Stimulated activated naive CD4-positive, alpha-beta T cell (primary cell): ENCODE measurements at places on chromosomes 13 and 19.

DNA sequence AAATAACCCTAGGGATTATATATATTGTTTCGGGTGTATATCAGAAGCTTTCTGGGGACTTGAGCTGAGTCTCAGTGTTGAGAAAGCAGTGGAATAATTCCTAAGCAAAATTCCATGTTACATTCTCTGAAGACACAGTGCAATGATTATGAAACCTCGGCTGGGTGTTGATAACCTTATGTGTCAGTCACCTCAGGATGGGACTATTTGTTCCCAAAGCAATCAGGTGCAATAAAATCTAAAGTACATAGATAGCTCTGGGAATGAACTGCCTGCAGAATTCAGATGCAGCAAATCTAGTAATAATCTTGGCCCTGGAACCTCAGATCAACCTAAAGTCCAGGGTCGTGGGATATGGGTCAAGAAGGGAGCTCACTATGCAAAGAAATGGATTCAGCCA lies 53.0 kb downstream of the EDNRB start:
- DNase-seq, result no peak

DNA sequence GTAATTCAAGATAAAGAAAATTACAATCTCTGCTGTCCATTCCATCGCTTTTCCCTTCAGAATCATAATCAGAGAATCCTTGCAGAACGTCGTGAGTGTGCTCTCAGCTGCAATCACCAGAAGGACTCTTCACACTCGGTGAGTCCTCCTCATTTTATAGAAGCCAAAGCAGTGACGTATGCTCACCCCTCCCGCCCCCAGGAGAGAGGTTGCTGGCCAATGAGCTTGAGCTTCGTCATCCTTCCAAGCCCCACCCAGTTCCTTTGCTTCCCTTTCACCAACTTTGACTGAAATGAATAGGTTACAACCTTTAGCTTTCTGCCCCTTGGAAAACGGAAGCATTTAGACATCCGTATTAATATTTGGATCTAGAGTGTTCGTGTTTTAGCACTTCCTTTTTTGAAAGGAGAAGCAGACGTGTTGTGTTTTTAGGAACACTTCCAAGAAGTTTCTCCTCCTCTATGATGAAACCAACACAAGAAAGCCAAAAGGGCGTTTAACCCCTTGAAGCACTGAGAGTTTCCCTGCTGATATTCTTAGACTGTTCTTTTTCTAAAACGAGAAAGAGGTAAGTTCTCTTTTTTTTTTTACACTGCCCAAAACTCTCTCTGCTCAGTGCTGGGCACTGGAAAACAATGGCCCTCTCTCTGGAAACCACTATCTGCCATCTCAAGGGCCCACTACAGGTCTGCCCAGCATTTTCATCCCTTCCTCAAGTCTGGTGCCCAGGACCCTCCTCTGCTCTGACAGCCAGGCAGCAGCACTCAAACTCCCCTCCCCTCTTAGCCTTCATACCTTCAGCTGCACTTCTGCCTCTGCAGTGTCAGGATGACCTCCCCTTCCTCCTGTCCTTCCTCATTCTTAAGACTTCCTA lies 44.3 kb upstream of the CEACAM21 start:
- DNase-seq, result peak; percentile 73

DNA sequence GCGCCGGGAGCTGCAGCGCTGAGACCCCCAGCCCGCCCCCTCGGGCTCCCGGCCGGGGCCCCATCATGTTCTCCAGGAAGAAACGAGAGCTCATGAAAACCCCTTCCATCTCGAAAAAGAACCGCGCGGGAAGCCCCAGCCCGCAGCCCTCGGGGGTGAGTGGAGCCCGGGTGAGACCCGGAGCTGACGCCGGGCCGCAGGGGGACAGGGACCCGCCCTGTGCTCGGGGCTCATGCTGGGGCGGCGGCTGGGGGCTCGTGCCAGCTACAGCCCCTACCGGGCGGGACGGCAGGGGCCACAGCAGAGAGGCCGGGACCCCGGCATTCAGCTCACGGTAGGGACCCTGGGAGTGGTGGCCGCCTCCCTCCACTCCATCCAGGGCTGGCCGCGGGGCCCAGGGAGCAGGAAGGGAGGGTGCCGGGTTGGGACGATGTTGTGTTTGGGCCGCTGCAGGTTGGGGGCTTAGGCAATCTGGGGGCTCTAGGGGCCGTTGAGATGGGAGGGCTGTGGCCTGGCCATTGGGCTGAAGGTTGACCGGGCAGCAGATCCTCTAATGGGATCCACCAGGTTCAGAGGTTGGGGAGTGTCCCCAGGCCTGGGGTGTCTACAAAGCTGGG lies 482 bp downstream of the ARHGAP45 start:
- DNase-seq, result peak; percentile 79

- DNase-seq, result no peak
Observed at GRCh38 chr19:42178791-42179674, 38.4 kb downstream of the DEDD2 start.

GRCh38 chr19:2848616-2849015 lies 7.3 kb downstream of the ZNF555 start:
- DNase-seq, result no peak

DNA sequence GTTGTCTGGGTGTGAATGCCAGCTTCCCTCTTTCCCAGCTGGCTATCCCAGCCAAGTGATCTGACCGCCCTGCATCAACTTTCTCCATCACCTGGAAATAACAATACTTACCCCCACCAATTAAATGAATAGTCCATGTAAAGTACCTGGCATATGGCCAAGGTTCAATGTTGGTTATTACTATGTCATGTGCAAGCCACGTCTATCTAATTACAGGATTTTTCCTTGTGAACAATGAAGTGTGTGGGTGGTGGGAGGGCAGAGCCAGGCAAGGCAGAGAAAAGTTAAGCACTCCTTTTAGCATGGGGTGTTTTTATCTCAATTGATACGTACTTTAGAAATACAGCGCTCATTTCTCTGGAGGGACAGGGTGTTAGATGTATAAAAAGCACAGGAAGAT lies 121.1 kb downstream of the NHLRC3 start:
- no peak for DNase-seq

- DNase-seq, result no peak
Observed at GRCh38 chr19:18419699-18420460, 682 bp downstream of the SSBP4 start.

DNA sequence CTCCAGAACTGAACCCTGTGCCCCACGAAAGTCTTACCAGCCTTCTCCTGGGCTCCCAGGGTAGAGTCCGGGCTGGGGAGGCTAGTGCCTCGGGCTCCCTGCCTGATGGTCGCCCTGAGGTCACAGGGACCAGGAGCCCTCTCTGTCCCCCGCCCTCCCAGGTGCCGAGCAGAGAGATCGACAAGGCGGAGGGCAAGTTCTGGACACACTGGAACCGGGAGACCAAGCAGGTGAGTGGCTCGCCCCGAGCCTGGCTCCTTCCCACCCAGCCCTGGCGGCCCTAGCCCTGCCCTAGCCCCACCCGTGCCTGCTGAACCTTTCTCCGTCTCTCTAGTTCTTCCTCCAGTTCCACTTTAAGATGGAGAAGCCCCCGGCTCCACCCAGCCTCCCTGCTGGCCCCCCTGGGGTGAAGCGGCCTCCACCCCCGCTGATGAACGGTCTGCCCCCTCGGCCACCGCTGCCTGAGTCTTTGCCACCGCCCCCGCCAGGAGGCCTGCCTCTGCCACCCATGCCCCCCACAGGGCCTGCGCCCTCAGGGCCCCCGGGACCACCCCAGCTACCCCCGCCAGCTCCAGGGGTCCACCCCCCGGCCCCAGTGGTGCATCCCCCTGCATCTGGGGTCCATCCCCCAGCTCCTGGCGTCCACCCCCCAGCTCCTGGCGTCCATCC lies 1.6 kb upstream of the AMH start:
- DNase-seq, result no peak

GRCh38 chr13:99740251-99740979 lies 231.2 kb downstream of the ZIC5 start:
- DNase-seq, result no peak

GRCh38 chr13:113747291-113747833 lies 11.7 kb upstream of the TMEM255B start:
- no peak for DNase-seq

DNA sequence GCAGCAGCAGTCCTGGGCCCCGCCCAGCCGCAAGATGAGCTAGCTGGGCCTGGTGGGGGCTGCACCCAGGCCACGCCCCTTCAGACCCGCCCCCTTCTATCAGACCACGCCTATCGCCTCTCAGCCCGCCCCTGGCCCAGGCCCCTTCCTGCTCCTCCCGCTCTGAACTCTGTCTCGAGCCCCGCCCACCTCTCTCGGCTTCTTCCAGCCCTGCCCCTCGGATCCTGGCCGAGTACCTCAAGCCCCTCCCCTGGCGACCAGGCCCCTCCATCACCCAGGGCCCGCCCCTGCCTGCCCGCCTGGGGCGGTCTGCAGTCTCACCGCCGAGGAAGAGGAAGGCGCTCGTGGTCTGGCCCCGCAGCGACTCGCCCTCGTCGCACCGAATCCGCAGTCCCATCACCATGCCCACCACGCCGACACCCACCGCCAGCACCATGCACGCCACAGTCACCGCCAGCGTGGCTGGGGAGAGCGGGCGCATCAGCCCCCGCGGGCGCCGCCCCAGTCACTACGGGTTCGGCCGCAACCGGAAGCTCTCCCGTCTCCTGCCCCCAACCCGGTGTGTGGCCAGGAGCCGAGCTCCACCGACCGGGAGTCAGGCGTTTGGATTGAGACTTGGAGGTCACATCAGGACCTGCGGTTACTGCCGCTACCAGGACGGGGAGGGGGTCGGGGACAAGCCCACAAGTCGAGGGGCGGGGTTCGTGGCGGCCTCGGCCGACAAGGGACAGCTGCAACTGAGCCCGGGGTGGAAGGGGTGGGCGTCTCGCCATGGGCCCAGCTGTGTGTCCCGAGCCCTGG lies 1.0 kb downstream of the CLDND2 start:
- peak; percentile 89 for DNase-seq

DNA sequence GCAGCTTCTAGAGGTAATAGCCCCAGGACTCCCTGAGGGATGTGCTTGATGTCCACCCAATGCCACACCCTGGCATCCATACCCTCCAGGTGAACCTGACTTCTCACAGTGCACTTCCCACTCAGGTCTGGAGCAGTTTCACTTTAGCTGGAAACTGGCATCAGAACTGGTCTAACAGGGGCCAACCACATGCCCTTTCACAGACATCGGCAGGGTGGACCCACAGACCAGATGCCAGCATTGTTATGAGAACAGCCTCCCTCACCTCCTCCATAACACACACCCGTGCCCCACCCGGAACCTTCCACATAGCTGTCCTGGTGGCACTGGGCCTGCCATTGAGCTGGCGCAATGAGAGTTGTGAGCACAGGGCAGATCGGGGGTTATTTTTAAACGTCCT lies 77.4 kb upstream of the GPR12 start:
- DNase-seq, result no peak

- no peak for DNase-seq
Observed at GRCh38 chr19:49374665-49375434, 11.2 kb downstream of the DKKL1 start.

DNA sequence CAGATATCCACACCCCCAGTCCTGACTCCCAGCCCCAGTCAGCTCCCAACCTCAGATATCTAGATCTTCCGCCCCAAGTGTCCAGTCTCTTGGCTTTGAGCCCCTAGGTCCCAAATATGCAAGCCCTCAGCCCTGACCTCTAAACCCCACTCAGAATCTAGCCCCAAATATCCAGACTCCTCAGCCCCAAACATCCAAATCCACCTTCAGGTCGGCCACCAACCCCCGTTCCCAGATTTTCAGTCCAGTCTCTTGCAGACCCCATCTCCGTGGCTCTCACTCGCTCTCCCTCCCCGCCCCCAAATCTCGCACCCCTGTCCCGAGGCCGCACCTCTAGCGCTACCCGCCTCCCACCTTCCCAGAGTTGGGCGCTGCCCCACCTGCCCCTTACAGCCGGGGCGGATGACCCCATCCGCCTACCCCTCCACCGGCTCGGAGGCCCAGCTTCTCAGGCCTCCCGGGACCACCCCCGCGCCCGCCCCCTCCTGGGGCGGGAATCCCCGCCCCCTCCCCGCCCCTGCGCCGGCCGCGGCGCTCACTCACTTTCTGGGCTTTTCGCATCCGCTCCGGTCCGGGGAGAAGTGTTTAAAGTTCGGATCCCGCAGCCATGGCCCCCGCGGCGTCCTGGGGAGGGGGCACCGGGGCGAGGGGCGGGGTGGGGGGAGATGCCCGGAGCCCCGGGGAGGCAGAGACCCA lies 604 bp downstream of the ERFL start:
- peak; percentile 31 for DNase-seq

DNA sequence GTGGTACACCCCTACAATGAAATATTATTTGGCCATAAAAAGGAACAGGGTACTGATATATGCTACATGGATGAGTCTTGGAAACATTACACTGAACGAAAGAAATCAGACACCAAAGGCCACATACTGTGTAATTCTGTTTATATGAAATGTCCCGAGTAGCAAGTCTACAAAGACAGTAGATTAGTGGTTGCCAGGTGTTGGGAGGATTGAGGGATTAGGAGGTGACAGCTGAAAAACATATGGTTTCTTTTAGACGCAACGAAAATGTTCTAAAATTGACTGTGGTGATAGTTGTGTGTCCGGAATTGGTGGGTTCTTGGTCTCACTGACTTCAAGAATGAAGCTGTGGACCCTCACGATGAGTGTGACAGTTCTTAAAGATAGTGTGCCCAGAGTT lies 35.1 kb downstream of the IL17D start:
- no peak for DNase-seq

DNA sequence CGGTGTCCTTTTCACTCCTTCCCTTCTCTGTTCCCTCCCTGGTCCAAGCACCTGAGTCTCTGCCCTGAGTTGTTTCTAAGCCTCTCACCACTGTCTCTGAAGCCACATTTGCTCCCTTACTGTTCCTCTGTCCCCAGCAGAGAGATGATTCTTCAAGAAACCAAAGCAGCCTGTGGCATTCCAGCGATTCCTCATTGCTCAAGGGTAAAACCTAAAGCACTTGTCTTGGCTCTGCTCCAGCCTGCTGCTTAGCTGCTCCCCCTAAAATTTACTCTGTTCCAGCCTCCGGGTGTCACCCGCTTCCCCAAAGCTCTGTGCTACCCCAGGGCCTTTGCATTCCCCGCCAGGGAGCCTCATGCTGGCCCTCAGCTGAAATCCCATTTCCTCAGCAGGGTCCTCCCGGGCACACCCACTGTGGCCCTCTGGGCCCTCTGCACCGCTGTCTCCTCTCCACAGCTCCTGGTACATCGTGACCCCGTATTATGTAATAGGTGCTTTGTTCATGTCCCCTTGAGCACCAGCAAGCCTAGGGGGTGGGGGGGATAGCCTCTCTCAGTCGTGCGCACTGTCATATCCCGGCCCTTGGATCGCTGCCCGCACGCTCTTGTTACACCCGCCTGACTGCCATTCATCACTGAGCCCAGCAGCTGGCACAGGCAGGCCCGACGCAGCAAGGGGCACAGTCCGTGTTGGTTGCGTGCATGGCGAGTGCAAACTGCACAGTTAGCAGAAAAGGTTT lies 15.8 kb downstream of the TECR start:
- no peak for DNase-seq

DNA sequence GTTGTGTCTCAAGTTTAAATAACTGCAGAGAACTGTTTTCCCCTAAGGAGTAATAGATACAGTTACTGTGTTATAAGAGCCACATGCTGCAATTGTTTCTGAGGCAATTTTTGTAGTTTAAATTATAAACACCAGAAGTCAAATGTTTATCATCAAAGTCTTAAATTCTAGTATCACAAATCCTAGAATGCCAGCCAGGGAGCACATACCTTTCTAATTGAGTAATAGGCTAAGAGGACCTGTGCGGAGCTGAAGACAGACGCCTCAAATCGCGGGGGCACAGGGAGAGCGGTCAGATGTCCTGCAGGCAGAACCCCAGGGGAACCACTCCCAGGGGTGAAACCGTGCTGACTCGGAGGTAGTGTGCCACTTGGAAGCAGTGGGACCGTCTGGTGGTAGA lies 65.2 kb upstream of the TNFRSF19 start:
- DNase-seq, result no peak
